ENCODE measurements at places on chromosomes 4 and X.

- peak; percentile 91 for DNase-seq
Observed at GRCh38 chr4:10106421-10107039, 10.1 kb downstream of the WDR1 start.

GRCh38 chr4:152515678-152516077 is 20.2 kb downstream of the FBXW7 start:
- no peak for DNase-seq

- DNase-seq: no peak
Observed at GRCh38 chr4:71261633-71262121, 77.1 kb upstream of the SLC4A4 start.

DNA sequence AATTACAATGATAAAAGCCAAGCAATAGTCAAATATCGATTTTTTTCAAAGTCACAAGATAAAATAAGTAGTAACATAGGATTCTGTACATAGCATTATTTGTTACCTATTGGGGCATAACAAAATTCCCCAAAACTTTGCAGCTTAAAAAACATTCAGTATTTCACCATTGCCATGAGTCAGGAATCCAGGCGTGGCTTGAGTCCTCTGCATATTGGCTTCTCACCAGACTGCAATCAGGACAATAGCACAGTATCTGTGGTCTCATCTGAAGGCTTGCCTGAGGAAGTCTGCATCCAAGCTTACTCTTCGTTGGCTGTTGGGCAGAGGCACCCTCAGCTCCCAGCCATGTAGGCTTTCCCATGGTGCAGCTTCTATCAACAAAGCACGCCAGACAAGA is 6.2 kb upstream of the CTBP1 start:
- DNase-seq: no peak

DNA sequence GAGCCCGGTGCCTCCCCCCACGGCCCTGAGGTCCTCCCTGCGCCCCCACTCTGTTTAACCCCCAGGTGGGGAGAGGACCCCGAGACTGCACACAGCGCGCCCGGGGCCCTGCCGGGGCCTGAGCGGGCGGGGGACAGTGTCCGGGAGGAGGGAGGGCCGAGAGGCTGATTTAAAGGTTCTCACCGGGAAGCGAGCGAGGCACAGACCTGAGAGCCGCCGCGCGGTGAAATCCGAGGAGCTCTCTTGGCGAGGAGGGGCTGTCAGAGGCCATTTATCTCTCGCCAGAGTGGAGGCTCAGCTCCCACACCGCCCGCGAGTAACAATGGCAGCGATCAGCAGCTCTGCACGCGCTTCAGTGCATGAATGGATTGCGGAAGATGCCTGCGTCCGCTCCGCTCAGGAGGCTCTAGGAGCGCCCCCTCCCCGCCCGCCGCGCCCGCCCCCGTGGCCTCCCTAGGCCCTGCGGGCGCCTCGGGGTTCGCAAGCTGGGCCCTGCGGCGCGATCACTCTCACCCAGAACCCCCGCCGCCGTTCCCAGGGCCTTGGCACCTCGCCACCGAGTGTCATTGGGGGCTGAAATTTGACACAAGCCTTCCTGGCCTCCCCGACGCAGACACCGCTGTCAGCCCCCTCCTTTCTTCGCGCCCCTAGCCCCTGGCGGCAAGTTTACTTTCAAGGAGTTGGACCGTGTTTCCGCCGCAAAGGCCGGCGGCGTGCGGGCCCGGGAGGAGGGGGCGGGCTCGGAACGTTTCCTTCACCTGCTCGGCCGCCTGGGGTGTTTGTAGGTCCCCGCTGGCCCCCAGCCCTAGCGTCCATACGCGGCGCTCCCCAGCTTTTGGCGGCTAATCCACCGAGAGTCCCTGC is 48.7 kb upstream of the BCOR start:
- DNase-seq: no peak

DNA sequence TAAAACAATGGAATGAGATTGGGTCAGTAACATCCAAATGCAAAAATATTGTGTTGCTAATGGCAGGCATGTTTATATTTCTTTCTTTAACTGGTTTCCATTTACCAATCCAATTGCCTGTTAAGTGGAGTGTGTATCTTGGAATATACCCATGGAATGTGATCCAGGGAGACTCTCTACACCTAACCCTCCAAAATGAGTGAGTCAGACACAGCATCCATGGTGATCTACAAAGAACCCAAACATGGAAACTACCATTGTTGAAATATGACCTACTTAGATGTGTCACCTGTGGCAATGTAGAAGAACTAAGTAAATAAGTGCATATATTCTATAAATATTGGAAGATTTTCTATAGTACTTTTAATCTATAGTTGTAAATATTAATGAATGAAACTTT is 110.3 kb downstream of the AREG start:
- DNase-seq: no peak

GRCh38 chr4:99594818-99595217 is 20.2 kb downstream of the MTTP start:
- no peak for DNase-seq

GRCh38 chr4:56505269-56506130 is at the start of gene ARL9:
Gene ARL9, plus strand, starts transcription at chr4:56505791. Its CDS starts 72 bp downstream, at chr4:56505863.
- no peak for DNase-seq

- no peak for DNase-seq
Observed at GRCh38 chr4:24742335-24742734, 53.0 kb upstream of the SOD3 start.

DNA sequence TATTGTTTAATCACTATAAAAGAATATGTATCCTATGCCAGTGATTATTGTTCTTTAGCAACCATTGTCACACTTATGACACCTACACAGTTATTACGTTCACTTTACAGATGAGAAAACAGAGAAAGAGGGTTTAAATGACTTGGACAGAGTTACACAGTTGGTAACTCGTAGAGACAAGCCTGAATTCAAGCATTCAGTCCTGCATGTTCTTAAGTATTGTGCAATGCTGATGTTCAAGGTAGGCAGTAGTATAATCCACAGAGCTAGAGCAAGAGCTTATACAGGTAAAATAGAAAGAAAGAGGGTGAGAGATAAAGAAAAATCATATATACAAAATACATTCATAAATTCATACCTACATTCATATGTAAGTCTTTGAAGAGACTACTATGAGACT is 249.8 kb upstream of the ANXA10 start:
- DNase-seq: no peak

All from epithelial cell of prostate (primary cell).